ENCODE measurements at places on chromosomes 16 and 17. TPM values are rescaled to one million over a fixed set of nuclear protein-coding genes. Genes with fewer than 3 reads are reported as not detected.
A peak's percentile ranks its signal among the peaks of the same experiment; 100 is the strongest.

- no peak overlapping the region for H3K27ac ChIP-seq
- H3K36me3 ChIP-seq, result no peaks in the 10 kb centered on the region
- DNase-seq, result peak; percentile 44
- H3K4me1 ChIP-seq, result peaks cover 6% of the 10 kb centered on the region
- H3K27me3 ChIP-seq, result no peaks in the 10 kb centered on the region
Measured at GRCh38 chr17:77778636-77779489, 179.6 kb upstream of the TNRC6C start.

DNA sequence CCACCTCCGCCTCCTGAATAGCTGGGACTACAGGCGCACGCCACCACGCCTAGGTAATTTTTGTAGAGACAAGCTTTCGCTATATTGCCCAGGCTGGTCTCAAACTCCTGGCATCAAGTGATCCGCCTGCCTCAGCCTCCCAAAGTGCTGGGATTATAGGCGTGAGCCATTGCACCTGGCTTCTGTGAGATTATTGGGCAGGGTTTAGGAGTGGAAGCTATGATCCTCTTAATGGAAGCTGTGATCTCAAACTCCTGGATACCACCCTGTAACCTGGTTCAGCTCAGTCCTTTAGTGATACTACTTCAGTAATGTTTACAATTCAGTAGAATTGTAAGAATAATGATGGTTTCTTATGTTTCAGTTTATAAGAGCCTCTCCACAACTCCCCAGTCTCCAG is 14.1 kb downstream of the NFE2L1 start:
- H3K4me3 ChIP-seq, result no peak overlapping the region
- H3K36me3 ChIP-seq, result no peaks in the 10 kb centered on the region
- H3K4me1 ChIP-seq, result peaks cover 10% of the 10 kb centered on the region
- no peak for DNase-seq
- H3K27ac ChIP-seq, result no peak overlapping the region

Gene PDILT
- polyA plus RNA-seq, result not detected

Gene CES5A
- not detected for polyA plus RNA-seq

Gene RND2
- 4.0 TPM for polyA plus RNA-seq
